ENCODE measurements at places on chromosomes 5 and 9.

- DNase-seq, result no peak
These were observed 166.8 kb downstream of the IRX2 start for GRCh38 chr5:2584579-2585269.

DNA sequence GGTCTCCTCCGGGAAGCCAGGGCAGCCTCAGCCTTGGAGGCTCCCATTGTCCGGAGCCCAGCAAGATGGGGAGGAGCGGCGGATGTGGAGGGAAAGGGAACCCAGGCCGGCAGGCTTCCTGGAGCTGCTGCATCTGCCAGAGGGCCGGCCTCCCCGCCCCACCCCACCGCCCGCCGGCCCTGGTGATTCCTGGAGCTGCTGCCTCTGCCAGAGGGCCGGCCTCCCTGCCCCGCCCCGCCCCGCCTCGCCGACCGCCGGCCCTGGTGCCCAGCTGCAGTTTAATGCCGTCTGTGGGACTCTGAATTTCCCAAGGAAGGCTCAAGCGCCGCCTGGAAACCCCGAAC lies 31.6 kb downstream of the EXD3 start:
- DNase-seq, result no peak

DNA sequence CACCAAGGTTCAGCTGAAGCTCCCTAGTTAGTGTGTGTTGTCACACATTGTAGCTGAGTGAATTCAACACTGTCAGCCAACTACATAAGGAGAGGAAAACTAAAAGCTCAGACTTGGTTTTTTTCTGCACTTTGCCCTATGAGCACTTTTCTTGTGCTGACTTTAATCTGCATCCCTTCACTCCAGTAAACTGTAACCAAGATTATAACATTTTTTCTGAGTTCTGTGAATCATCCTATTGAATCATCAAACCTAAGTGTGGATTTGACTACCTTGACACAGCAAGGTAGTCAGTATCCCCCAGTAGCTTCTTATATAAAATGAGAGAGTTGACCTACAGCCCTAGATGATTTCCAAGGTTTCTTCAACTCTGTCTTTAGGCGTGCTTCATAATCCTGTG lies 325.0 kb downstream of the AGTPBP1 start:
- no peak for DNase-seq

DNA sequence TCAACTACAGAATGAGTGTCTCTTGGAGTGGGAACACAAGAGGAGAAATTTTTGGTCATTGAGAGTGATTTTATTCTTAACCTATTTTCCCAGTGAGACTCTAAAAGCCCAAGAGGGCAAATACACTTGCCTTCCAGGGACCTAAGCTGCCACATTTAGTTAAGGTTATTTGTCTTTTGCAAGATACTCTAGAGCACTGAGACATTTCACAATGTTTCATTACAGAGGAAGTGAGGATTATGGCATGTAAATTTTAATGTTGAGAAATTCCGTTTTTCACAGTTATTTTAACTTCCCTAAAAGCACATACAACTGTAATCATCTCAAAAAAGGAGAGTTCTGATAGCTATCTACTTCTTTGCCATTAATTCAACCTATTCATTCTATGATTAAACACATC lies 38.7 kb upstream of the RAB3C start:
- DNase-seq, result no peak

GRCh38 chr9:70466976-70467561 lies 52.6 kb upstream of the KLF9 start:
- no peak for DNase-seq

GRCh38 chr9:133513214-133514100 lies 11.3 kb downstream of the MYMK start:
- DNase-seq, result peak; percentile 48

GRCh38 chr9:124188331-124189110 lies 69.2 kb upstream of the NEK6 start:
- no peak for DNase-seq

DNA sequence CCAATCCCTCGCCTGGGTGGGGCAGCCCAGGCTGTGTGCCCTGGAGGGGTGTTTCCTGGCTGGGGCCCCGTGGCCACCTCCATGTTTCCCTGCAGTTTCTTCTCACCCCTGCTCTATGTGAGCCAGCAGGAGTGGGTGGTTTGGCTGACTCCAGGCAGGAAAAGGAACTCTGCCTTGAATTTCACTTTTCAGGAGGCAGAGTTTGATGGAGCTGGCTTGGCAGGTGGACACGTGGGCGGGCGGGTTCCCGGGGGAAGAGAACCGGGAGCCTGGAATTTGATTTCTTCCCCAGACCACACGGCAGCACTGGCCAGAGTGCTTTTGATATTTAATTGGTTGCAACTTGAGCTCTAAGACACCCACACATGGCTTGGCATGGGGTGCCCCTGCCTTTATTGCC lies 119.8 kb upstream of the PANK3 start:
- DNase-seq, result no peak

DNA sequence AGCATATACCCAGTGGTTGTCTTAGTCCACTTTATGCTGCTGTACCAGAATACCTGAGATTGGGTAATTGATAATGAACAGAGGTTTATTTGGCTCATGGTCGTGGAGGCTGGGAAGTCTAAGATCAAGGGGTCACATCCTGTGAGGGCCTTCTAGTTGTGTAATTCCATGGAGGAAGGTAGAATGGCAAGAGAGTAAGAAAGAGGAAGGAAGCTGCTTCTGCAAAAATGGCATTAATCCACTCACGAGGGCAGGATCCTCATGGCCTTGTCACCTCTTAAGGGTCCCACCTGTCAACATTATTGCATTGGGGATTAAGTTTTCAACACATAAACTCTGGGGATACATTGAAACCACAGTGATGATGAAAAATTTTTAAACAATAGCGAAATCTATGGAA lies 17.0 kb downstream of the BTNL8 start:
- DNase-seq, result no peak

- no peak for DNase-seq
These were observed 8.9 kb downstream of the C5orf52 start for GRCh38 chr5:157680239-157680638.

- DNase-seq, result no peak
These were observed 81.5 kb downstream of the NRG2 start for GRCh38 chr5:139961435-139962157.

GRCh38 chr5:134749415-134749814 lies 9.2 kb upstream of the DDX46 start:
- no peak for DNase-seq

DNA sequence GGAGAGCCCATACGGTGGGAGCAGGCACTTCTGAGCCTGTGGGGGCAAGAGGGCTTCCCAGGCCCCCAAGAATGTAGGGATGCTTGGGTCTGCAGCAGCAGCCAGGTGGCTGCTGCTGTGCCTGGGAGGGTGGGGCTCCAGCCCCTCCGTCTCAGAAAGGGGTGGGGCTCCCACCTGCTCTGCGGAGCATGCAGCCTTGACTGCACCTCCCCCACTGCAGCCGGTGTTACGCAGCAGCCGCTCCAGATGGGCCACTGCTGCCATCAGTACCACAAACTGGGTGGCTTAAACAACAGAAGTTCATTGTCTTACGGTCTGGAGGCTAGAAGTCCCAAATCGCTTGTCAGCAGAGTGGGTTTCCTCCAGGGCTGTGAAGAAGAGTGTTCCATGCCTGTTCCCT lies 365.5 kb downstream of the TMEM38B start:
- DNase-seq, result no peak

DNA sequence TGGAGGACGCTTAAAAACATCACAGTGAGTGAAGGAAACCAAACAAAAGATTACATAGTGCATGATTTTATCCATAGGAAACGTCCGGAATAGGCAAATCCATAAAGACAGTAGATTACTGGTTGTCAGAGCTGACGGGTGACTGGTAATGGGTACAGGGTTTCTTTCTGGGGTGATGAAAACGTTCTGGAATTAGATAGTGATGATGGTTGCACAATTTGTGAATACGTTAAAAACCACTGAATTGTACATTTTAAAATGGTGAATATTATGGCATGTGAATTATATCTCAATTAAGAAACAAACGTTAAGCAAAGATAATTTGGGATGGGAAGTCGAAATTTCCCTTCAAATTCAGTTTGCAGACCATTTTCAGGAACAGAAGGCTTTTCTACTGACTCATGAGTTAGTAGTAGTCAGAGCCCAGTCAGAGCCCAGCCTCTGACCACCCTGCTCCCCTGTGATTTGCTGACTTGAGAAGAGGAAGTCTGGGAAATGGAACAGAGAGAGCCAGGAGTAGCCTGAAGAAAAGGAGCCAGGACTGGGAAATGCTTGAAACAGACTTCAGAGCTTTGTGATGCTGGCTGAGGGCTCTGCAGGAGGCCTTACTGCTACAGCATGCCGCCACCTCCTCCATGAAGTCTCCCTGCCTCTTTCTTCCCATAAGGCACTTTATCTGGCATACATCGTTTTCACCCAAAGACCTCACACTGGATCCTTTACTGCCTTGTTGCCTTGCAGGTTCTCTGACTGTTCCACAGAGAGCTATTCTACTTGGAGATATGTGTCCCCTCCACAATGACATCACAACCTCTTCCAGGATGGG lies 46.4 kb upstream of the CTNNA1 start:
- DNase-seq, result no peak

- DNase-seq, result no peak
These were observed 99.0 kb downstream of the GAPVD1 start for GRCh38 chr9:125360601-125361000.

DNA sequence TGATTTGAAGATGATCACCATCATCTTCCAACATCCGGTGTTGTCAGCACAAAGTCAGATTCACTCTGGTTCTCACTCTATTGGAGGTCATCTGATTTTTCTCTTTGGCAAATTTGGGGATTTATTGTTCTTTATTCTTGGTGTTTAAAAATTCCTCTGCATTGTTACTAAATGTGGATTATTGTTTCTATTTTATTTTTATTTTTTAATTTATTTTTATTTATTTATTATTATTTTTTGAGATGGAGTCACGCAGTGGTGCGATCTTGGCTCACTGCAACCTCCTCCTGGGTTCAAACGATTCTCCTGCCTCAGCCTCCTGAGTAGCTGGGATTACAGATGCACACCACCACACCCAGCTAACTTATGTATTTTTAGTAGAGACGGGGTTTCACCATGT lies 72.9 kb upstream of the TGFBR1 start:
- DNase-seq, result no peak

GRCh38 chr5:104789366-104789765 lies 1226.8 kb upstream of the NUDT12 start:
- no peak for DNase-seq

All from NCI-H345 (cell line).